H1 (cell line): ENCODE measurements at places on chromosomes 1 and 21.

DNA sequence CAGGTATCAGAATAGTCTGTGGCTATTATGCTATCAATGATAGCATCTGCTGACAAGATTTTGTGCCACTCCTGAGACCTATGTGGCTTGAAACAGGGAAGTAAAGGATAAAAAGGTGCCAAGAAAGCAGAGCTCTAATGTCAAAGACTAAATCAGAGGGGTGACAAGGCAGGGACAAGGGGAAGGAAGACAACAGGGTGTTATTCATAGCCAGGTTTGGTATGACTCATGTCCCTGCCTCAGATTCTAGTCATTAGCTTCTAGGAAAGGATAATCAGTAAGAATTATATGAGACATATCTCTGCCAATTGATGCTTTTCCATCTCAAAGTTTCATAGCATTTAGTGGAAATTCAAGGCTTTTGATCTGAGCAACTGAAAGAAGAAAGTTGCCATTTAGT lies 31.8 kb upstream of the PLD5 start:
- DNase-seq = no peak

GRCh38 chr1:54577612-54578011 lies 29.6 kb downstream of the ACOT11 start:
- no peak for DNase-seq

DNA sequence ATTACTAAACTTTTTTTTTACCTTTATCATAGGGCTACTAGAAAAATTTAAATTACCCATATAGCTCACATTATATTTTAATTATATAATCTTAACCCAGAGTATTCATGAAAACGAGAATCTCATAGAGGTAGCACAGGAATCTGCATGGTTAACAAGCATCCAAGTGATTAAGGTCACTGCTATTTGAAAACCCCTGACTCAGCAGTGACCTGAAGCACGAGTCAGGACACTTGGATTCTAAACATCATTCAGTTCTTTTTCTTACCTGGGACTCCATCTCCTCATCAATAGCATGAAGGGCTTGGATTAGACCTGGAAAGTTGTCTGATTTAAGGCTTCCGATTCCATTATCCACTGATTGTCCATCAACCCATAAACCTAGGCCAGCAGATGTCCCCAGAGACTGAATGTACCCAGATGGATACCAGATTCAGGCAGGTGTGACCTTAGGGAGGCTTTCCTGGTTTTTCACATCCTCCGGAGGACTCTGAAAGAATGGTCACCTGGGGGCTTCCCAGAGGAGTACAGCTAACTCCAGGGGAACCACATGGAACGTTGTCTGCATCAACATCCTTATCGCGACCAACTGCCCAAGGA lies 174.3 kb downstream of the SETD4 start:
- no peak for DNase-seq

DNA sequence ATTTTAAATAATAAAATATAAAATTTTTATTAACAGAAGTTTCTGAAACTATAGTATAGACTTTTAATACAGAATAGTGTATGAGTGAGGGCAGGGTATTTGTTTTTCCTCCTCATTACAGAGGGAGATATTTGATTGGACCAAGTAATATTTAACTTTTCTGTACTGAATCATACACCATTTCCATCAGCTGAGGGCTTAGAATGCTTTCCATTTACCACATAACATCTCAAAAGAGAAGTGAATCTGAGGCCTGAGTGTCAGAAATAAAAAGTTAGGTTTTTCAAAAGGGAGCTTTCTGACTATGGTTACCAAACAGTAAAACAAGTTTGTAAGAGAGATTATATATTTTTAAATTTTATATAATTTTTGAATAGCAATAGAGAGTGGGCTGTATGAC lies 29.5 kb downstream of the TLCD4 start:
- no peak for DNase-seq

DNA sequence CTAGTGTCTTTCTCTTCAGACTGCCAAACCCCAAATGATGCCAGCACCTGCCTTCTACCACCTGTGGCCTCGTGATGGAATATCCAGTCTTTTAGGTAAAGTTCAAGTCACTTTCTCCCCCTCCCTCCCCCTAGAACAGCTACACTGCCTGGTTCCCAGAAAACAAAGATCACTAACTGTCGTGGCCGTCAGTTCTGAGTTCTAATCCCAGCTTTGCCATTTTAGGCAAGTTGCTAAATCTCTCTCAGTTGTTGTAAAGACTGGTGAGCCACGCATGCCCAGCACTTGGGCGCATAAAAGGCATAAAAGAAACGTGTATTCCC lies 648 bp upstream of the TRAPPC3 start:
- no peak for DNase-seq

DNA sequence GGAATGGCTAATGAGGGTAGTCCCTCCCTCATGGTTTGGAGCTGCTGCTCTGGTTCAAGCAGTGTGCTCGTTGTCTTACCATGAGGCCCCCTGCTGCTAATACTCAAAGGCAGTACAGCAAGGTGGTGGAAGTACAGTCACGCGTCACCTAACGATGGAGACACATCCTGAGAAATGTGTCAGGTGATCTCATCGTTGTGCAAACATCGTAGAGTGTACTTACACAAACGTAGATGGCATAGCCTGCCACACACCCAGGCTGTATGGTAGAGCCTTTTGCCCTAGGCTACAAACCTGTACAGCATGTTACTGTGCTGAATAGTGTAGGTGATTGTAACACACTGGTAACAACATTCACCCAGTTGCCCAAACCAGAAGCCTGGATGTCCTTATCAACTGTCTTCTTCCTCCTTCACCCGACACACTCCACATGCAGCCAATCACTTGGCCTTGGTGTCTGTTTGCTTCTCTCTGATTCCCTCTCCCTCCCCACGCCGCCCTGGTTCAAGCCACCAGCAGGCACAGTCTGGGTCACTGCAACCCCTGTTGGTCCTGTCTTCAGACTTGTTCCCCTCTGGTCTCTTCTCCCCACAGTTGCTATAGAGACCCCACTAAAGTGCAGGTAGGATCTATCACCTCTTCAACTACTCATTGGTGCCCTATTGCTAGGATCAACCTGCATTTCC lies 6.0 kb upstream of the KCNA2 start:
- DNase-seq = no peak

DNA sequence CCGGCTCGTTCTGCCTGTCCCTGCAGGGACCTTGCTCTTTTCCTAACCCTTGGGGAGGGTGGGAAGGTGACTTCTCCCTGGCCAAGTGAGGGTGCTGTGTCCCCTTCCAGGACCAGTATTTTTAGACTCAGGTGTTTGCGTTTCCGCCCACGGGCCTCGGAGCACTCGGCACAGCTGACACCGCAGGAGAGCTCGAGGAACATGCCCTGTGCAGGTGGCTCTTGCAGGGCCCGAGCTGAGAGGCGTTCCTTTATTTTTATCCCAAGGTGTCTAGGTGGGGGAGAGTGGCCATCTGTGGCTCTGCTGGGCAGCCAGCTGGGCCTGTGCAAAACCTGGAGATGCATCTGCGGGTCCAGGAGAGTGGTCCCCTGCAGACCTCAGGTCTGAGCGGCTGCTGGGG lies 16.0 kb downstream of the PLCH2 start:
- DNase-seq = no peak

- peak; percentile 83 for DNase-seq
Observed at GRCh38 chr1:107477233-107477632, 336.4 kb downstream of the NTNG1 start.

DNA sequence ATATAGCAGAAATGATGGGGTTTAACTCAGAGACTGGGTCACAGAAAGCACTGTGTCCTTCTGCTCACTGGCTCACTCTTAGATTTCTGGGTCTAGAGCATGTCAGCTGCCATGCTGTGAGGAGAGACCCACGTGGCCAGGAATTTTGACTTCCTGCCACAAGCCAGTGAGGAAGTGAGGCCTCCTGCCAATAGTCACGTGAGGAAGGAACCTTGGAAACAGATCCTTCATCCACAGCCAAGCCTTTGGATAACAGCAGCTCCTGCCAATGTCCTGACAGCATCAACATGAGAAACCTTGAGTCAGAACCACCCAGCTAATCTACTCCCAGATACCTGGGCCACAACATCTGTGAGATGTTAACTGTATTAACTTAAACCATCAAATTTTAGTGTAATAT lies 114.5 kb upstream of the PLPPR5 start:
- no peak for DNase-seq

DNA sequence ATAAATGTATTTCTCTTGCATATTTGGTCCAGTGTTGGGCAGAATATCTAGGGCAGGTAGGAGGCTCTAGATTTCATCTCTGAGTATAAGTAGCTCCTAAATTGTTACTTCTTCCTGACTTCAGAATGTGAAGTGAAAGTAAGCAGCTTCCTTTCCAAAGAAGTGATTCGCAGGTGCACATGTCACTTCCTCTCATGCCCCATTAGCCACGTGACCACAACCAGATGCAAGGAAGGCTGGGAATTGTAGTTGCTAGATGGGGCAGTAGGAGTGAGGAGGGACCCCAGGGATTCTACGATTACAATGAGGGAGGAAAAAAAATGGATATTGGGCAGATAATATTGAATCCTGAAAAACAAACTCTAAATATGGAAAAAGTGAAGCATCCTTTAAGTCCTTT lies 113.2 kb upstream of the CYYR1 start:
- no peak for DNase-seq

DNA sequence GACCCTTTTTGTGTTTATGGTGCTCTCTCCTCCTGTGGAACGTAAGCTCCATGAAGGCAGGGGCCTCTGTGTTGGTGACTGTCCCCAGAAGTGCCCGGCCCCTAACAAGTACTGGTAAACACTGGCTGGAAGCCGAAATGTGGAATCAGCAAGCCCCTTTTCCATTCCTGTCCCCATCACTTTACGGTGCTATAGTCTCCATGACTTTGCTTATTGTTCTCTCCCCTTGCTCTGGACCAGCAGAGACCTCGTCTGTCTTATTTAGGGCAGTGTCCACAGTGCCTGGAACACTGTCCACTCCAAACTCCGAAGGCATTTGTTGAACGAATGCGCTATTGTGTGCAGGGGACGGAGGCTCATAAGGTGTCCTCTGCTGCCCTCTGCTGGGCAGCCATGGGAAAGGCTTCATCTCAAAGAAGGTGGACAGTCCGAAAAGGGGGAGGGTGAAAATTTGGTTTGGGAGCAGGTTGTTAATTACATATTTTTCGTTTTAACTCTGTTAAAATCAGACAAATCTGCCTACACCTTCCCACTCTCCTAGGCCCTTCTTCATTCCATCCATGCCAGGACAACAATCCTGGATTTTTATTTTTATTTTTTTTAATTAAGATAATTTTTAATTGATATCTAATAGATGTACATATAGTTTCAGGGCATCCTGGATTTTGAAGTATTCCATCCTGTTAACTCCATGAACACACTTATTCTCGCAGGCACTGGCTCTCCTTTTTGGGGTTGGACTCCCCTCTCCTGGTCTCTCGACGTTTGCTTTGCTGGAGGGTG lies 115.6 kb downstream of the PGBD5 start:
- no peak for DNase-seq

DNA sequence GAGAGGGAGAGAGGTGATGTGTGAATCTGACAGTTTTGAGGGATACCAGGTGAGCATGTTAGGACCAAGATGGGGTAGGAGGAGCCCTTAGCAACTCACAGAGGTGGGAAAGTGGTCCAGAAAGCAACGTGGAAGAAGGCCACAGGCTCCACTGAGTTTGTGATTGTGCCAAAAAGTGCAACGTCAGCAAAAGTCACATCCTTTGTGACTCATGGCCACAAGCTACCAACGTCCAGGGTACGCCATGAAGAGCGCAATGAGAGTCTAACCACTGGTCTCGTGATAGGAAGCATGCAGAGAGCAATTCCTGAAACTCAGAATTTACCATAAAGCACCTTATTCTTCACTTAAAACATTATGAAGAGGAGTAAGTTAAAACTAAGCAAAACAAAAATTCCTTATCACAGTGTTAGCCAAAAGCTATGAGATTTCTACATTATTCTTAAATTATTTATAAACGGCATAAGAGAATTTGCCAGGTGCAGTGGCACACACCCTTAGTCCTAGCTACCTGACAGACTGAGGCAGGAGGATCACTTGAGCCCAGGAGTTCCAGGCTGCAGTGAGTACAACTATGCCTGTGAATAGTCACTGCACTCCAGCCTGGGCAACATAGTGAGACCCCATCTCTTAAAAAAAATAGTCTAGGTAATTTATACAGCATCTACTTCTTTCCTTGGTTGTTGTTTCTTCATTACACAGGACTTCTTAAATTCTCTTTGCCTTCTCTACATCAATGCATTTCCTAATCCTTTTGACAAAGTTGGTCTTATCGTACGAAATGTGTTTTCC lies 55.2 kb downstream of the COLGALT2 start:
- no peak for DNase-seq

DNA sequence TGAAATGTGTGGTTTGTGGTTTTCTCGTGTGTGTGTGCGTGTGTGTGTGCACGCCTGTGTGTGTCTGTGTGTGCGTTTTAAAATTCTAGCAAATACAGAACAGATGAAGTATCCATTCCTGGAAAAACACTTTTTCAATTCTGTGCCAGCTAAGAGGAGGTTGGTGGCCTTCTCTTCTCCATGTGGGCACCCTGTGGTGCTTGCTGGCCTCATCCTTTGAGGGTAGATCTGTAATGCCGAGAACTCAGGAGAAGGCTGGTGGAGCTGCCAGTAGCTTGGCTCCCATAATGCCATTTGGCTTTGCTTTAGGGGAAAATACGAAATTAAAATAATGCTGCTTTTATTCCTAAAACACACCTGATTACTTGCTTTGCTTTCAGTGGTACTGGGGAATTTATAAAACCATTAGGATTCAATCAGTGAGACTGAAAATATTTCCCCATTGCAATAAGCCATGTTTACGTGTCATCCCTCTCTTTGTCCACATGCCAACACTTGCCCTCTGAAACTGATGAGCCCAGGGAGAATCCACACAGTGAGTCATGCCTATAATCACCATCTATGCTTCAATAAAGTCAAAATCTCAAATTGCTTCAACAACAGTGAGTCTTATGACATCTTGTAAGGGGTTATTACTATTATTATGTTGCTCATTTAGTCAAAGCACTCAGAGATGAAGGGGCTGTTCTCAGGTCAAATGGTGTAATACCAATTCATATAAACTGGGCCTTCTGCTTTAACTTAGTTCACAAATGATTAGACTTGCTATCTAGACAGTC lies 39.2 kb downstream of the ABCA4 start:
- no peak for DNase-seq

DNA sequence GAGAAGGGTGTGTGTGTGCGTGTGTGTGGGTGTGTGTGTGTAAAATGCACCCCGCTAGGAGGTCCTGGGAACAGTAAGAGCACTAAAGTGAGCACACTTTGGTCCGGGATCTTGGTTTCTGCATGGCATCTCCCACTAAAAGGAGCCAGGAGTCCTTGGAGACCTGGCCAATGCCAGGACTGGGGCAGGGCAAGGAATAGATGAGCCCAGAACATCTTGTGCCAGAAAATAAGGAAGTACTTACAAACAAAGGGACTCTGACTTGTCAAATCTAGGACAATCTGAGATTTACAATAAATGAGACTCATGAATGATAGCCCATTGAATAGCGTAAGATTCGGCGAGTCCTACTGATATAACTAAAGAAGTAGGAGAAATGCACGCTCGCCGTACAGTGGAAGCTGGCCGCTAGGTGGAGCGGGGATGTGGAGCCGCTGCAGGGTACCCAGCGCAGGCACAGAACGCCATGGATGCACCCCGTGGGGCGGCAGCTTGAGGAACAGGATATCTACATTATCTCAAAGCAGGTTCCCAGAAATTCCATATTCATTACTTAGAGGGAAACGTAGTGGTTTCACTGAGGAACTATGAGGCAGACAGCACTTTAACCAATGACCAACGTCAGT lies 7.1 kb downstream of the SLC37A1 start:
- DNase-seq = no peak

GRCh38 chr1:218671573-218671972 lies 326.4 kb downstream of the TGFB2 start:
- no peak for DNase-seq

- DNase-seq = no peak
Observed at GRCh38 chr1:66302815-66303214, 231.1 kb upstream of the SGIP1 start.
